ENCODE measurements at places on chromosomes 5 and 9. TPM values are rescaled to one million over a fixed set of nuclear protein-coding genes. Genes with fewer than 3 reads are reported as not detected.

DNA sequence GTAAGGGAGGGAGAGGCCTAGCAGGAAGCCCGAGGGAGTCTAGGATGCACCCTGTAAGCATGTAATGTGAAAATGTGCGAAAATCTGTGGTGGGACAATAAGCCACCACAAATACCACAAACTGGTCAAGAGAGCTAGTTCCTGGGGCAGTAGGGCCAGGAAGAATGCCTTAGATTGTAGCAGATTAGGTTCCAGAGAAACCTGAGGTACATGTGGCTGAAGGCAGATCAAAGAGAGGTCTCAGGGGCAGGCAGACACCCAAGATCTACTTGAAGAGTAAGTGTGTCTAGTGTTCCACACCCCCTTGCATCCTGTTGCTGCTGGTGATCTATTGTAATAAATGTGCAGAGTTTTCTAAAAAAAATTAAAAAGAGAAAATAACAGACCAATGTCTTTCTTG lies 1677.3 kb upstream of the CDH6 start:
- no peak for DNase-seq

- no peak for DNase-seq
Measured at GRCh38 chr5:80090884-80091166, 55.7 kb downstream of the THBS4 start.

- DNase-seq, result no peak
Measured at GRCh38 chr5:94577466-94578245, 40.7 kb downstream of the KIAA0825 start.

GRCh38 chr9:86990290-86990689 lies 43.0 kb upstream of the GAS1 start:
- no peak for DNase-seq

GRCh38 chr5:159010661-159011442 lies 88.9 kb downstream of the EBF1 start:
- DNase-seq, result no peak

The SH3PXD2B gene
- 5.4 TPM for total RNA-seq

The SIT1 gene
- total RNA-seq, result not detected

The GFRA3 gene
- 1.4 TPM for total RNA-seq

The CCL19 gene
- 1.1 TPM for total RNA-seq

The FRMD3 gene
- 98.9 TPM for total RNA-seq

The ROR2 gene
- total RNA-seq, result 0.92 TPM

The HAPLN1 gene
- total RNA-seq, result 0.19 TPM

The IFNA13 gene
- not detected for total RNA-seq

The TAF11L9 gene
- total RNA-seq, result not detected

All from Right ventricle myocardium inferior (tissue), 1 donor.